ENCODE measurements at places on chromosomes 5 and 9. TPM values are rescaled to one million over a fixed set of nuclear protein-coding genes. Genes with fewer than 3 reads are reported as not detected.
A peak's percentile ranks its signal among the peaks of the same experiment; 100 is the strongest.

GPX8 gene
- 29.8 TPM for total RNA-seq

SPATA31A3 gene
- total RNA-seq = not detected

MIGA2 gene
- total RNA-seq = 21.8 TPM

- DNase-seq = no peak
Measured at GRCh38 chr5:72653586-72653985, 146.4 kb upstream of the ZNF366 start.

DNA sequence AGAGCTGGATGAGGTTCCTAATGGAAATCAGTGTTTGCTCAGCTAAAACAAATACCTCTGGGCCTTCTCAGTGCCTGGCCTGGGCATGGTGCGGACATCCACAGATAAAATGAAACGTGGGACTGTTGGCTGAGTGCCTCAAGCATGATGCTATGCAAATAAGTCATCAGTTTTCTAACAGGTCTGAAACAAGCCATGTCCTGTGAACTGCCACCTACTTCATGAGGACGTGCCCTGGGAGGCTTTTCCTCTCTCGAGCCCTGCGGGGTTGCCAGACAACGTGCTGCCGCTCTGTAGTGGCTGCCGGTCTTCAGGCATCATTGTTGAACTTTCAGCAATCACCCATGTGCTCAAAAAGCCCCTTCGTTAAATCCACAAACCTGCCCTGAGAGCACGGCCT is 240.4 kb upstream of the IRX2 start:
- DNase-seq = no peak

NUTM2F gene
- not detected for total RNA-seq

- DNase-seq = no peak
Measured at GRCh38 chr5:81972492-81972783, 615 bp downstream of the ATG10 start.

- DNase-seq = no peak
Measured at GRCh38 chr5:90135779-90136378, 273.7 kb downstream of the CETN3 start.

FAM78A gene
- total RNA-seq = 4.0 TPM

DNA sequence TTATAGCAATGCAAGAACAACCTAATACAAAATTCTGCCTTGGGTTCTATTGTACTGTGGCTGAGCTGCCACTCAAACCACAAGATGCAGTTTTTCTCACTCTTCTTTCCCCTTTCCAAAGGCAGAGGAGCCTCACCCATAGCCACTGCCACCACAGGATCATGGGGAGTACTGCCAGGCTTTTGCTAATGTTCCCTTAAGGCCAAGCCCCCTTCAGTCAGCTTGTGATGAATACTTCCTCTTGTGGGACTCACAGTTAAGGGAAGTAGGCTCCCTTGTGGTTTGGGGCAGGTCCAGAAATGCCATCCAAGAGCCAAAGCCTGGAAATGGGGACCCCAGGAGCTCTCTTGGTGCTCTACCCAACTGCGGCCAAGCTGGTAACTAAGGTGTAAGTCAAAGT is 258.7 kb downstream of the SPATA31D1 start:
- DNase-seq = peak; percentile 70

- DNase-seq = no peak
Measured at GRCh38 chr9:2473681-2474080, 147.9 kb upstream of the VLDLR start.

DNA sequence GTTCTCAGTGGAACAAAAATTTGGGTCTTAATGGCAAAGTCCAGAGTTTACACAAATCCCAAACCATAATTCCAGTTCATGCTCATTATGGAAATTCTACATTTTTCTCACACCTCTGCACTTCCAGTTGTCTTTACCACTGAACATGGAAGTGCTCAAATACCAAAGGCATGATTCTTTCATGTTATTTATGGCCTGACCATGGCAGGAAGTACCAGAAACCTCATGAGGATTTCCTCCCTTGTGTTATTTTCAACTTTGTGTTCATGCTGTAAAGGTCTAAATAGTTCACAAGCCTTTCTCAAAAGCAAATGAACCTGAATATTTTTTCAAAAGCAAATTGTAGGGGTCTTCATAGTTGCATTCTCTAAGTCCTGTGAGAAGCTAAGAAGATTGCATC is 82.0 kb upstream of the ITGA1 start:
- no peak for DNase-seq

DNA sequence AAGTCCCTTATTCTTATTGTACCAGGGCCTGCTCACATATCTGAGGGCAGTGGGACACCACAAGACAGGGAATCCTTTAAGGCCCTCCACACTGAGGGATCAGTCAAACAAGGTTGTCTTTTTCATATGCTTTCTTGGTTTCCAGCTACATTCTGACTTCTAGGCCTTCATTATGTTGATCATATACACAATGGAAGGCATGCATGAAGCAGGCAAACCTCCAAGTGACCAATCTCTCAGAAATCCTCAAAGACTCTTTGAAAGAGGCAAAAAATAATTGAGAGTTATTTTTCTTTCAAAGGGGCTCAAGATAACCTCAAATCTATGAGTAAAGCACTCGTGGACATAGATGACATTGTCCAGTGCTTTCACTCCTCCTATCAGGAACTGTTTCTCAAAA is 1195.9 kb upstream of the ACO1 start:
- no peak for DNase-seq

GRCh38 chr9:98037357-98037756 is 19.2 kb upstream of the NANS start:
- peak; percentile 55 for DNase-seq

DNA sequence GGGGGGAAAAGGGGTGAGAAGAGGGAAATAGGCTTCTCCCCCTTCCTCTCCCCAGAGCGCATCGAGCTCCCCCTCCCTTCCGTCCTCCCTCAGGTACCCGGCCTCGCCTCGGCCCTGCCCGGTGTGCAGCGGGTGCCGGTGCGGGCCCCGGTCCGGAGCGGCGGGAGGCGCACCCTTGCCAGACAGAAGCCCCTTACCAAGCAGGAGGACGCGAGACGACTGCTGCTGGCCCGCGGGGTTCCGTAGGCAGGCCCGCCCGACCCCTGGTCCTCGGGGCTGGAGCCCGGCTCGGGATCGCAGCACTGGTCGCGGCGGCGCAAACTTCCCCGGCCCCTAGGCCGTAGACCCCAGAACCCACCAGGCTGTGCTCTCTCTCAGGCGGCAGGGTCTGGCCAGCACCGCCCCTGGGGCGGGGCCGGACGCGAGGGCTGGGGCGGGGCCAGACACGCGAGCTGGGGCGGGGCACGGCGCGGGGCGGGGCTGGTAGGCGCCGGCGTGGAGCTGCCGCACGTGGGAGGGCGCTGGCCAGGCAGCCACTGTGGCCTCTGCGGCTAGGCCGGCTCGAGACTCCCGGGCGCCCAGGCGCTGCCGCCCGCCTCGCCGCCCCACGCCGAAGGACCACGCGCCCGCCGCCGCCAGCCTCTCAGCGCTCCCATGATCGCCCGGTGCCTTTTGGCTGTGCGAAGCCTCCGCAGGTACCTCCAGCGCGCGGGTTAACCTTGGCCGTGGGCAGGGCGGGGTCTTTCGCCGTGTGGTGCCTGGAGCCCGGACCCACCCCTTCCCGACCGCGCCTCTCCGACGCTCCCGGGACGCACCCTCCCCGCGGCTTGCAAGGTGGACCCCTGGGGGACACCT is at the start of the genes NLN and SGTB:
Gene NLN, plus strand, starts transcription at position 486 of the 855 bp plus-strand sequence. Its CDS starts 169 bp downstream, at position 655.
Gene SGTB, minus strand, starts transcription at position 390 of the 855 bp plus-strand sequence. CDS start 1,302 bp downstream, outside the sequence.
- DNase-seq = peak; percentile 95

- no peak for DNase-seq
Measured at GRCh38 chr9:76676857-76677256, 87.4 kb upstream of the PCA3 start.

ADAMTS16 gene
- 0.10 TPM for total RNA-seq

GRCh38 chr5:109619021-109619460 is 70.7 kb upstream of the MAN2A1 start:
- no peak for DNase-seq

DNA sequence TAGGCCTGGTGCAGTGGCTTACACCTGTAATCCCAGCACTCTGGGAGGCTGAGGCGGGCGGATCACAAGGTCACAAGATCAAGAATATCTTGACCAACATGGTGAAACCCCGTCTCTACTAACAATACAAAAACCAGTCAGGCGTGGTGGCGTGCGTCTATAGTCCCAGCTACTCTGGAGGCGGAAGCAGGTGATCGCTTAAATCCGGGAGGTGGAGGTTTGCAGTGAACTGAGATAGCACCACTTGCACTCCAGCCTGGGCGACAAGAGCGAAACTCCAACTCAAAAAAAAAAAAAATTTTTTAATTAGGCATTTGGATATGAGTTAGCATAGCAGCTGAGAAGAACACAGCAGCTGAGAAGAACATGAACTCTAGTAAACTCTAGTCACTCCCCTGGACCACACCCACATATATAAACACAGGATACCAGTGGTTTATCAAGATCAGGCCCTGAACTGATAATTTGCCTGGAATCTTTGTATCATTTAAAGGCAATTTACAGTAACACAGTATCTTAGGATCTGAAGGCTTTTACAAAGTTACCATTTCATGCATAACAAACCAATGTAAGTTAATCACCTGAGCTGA is 4.6 kb upstream of the UGCG start:
- no peak for DNase-seq

GRCh38 chr9:20930836-20931235 is 100.6 kb downstream of the HACD4 start:
- DNase-seq = no peak

- peak; percentile 81 for DNase-seq
Measured at GRCh38 chr5:132063090-132063911, 2.8 kb downstream of the IL3 start.

- no peak for DNase-seq
Measured at GRCh38 chr5:31554552-31554951, 22.5 kb downstream of the C5orf22 start.

DNA sequence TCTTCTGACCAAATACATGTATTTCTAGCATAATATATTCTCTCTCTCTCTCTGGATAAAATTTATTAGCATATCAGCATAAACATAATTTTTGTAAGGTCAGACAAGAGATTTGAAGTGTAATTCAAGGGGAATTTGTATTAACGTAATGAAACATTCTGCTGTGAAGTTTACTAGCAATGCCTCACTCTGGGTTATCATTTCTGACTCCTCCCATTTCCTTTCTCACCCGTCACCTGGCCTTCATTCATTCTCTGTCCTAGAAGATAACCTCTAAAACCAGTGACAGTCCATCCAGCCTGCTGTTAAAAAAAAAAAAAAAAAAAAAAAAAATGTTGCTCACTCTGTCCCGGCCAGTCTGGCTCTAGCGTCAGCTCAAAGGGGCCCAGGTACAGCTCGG is 27.1 kb downstream of the GRAMD2B start:
- no peak for DNase-seq

DNA sequence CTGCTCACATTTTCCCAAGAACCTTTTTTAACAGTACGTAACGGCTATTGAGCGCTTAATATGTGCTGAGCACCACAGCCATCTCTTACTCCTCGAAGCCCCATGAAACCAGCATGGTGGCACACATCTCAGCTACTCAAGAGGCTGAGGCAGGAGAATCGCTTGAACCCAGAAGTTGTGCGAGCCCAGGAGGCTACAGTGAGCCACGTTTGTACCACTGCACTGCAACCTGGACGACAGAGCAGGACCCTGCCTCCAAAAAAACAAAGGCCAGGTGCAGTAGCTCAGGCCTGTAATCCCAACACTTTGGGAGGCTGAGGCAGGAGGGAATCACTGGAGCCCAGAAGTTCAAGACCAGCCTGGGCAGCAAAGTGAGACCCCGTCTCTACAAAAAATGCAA is 28.2 kb downstream of the AQP7 start:
- no peak for DNase-seq

- DNase-seq = no peak
Measured at GRCh38 chr5:131745703-131746102, 51.1 kb downstream of the FNIP1 start.

ARID3C gene
- not detected for total RNA-seq

GRCh38 chr9:77832639-77833038 is 184.5 kb upstream of the GNA14 start:
- DNase-seq = no peak

- DNase-seq = no peak
Measured at GRCh38 chr5:4991925-4992324, 148.2 kb upstream of the ADAMTS16 start.

POC5 gene
- total RNA-seq = 11.8 TPM

- peak; percentile 87 for DNase-seq
Measured at GRCh38 chr5:33891788-33892619, at the start of gene ADAMTS12. Gene ADAMTS12 (minus strand): TSS chr5:33891990. CDS start chr5:33891856, 134 bp downstream.

PCDHB11 gene
- 8.1 TPM for total RNA-seq

SPATA31C2 gene
- total RNA-seq = not detected

DNA sequence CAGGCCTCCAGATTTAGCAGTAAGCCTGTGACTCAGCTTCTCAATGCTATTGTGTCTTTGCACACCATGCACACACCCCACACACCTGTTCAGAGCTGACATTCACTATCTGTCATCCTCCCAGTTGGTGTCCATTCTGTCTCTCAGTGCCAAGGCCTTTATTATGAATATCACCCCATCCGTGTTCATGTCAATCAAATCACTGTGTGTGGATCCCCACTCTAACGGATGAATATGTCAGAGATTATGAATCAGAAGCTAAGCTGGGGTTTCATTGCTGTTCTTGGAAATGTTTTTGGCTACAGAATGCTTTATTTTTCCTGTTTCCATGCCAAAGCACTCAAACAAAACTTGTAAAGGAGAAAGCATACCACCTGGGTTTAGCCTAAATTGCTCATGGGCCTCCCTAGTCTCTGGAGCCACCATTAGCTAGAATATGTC is 9.4 kb upstream of the MAMDC2 start:
- no peak for DNase-seq

DNA sequence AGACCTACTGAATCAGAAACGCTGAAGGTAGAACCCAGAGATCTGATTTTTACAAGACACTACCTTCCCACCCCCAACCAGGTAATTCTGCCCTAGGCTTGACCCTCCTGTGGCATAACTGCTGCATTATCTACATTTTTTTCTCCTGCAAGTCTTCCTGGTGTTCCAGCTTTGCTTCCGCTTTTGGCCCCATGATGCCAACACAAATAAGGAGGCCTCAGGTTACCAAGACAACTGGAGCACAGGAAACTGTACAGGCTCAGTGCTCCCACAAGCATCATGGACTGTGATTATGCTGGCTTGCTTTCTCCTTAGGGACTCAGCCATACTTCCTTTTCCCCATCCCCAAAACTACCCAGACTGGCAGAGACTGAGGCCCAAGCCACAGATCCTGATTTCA is 6.6 kb upstream of the MSMP start:
- no peak for DNase-seq

DNA sequence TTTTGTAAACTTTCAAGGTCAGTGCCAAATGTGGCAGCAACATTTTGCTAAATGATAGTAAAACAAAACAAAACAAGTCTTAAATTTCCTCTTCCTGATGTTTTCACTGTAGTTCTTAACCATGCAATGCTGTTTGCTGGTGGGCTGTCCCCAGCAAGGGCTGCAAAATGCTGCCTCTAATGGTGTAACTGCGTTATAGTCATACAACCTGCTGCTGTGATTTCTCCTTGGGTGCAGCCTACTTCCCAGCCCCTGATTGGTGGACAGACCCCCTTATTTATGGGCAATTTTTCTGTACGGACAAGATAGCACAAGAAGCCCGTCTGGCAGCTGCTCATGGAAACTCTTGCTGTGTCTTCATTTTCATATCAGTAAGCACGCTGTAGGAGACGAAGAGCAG is 26.6 kb upstream of the PIP5K1B start:
- DNase-seq = no peak
